Caco-2 (cell line): ENCODE measurements at places on chromosomes 4 and X. TPM values are rescaled to one million over a fixed set of nuclear protein-coding genes. Genes with fewer than 3 reads are reported as not detected.

- no peak for DNase-seq
Measured at GRCh38 chr4:141037446-141037845, 95.8 kb downstream of the RNF150 start.

DNA sequence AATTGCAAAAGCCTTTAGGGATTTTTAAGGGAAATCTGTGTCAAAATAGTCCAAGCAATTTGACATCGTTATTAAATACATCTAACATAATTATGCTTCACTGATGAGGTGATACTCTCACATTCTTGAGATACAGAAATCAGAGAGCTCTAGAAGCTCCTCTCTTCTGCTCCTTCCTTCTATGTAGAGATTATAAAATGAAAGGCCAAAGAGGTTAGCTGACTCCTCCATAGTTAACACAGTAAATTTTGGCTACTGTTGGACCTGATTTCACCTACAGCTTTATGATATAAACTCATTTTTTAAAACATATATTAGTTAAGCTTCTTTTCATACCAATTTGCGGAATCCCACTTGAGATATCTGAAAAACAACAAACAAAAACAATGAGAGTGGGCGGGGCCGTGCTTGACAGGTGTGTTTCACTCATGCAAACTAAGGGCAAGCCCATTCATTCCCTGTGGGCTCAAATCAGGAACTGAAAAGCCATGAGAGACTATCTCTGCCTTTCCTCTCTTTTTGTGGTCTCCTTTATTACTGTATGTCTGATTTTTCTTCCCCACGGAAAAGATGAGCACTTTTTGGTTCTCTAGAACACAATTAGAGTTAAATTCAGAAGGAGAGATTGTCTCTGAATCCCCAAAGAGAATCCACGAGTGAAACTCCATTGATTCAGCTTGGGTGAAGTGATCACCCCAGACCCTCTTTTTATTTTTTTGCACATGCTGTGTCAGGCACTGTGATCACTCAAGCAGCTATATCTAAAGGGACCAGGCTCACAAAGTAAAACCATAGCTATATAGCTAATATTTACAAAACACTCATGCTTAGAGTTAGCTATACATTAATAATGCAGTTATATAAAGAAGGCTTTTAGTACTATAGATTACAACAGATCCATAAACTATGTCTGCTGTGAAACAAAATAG lies 566.3 kb downstream of the IL15 start:
- no peak for DNase-seq

- no peak for DNase-seq
Measured at GRCh38 chr4:169167957-169168858, 102.5 kb downstream of the SH3RF1 start.

GRCh38 chrX:147739196-147739595 lies 172.5 kb upstream of the FMR1 start:
- DNase-seq: no peak

GRCh38 chrX:39427906-39428305 lies 626.6 kb downstream of the MID1IP1 start:
- no peak for DNase-seq

GRCh38 chr4:65600656-65601055 lies 69.6 kb downstream of the EPHA5 start:
- DNase-seq: no peak

GRCh38 chr4:82842593-82842992 lies 44.0 kb upstream of the SCD5 start:
- DNase-seq: no peak

GRCh38 chr4:24646798-24647460 lies 62.6 kb upstream of the DHX15 start:
- no peak for DNase-seq

- DNase-seq: no peak
Measured at GRCh38 chrX:19245711-19246269, 97.9 kb upstream of the PDHA1 start.

- no peak for DNase-seq
Measured at GRCh38 chr4:10123227-10124101, 6.9 kb upstream of the WDR1 start.

DNA sequence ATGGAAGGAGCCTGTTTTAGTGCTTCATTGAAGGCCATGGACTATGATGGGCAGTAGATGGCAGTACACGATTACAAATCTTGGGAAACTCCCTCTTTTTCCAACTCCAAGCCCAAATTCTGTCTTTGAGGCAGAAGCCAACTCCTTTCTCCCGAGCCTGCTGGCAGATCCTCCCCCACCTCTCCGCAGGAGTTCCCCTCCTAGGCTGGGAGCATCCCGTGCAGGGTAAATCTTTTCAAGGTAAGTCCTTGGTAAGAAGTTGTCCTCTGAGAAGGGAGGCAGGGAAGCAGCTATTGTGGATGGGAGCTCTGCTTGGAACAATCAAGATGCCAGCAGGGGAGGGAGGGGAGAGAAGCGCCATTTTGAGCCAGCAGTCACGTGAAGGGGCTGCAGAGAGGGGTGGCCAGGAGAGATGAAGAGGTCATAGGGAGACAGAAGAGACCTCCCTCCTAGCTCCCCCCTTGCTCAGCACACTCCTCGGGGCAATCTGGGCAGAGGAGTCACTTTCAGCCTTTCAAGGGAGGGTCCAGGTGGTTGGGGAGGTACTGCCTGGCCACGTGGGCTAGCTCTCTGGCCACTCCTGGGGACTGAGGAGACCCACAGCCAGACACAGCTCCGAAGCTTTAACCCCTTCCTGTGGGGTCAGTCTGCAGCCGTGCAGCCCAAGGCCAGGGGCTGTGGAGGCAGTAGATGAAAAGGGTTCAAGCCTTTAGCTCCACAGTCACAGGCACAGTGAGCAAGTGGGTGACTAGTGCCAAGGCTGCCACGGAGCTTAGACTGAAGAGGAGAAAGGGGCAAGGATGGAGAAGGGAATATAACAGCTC lies 9.6 kb downstream of the CC2D2A start:
- peak; percentile 82 for DNase-seq

GRCh38 chr4:33696041-33696440 lies 2548.3 kb downstream of the ARAP2 start:
- no peak for DNase-seq

SATL1 gene
- 0.19 and 0.45 TPM in 2 replicates for total RNA-seq

GRIA2 gene
- total RNA-seq: not detected in 2 replicates

PHEX gene
- total RNA-seq: 0.67 and 0.75 TPM in 2 replicates

GRIA3 gene
- total RNA-seq: not detected in 2 replicates

GJB1 gene
- total RNA-seq: 35.7 and 37.6 TPM in 2 replicates

NHSL2 gene
- 0.18 and 0.39 TPM in 2 replicates for total RNA-seq

CSN1S1 gene
- total RNA-seq: not detected in 2 replicates
